ENCODE measurements at places on chromosomes 6 and 20.
A peak's percentile ranks its signal among the peaks of the same experiment; 100 is the strongest.

DNA sequence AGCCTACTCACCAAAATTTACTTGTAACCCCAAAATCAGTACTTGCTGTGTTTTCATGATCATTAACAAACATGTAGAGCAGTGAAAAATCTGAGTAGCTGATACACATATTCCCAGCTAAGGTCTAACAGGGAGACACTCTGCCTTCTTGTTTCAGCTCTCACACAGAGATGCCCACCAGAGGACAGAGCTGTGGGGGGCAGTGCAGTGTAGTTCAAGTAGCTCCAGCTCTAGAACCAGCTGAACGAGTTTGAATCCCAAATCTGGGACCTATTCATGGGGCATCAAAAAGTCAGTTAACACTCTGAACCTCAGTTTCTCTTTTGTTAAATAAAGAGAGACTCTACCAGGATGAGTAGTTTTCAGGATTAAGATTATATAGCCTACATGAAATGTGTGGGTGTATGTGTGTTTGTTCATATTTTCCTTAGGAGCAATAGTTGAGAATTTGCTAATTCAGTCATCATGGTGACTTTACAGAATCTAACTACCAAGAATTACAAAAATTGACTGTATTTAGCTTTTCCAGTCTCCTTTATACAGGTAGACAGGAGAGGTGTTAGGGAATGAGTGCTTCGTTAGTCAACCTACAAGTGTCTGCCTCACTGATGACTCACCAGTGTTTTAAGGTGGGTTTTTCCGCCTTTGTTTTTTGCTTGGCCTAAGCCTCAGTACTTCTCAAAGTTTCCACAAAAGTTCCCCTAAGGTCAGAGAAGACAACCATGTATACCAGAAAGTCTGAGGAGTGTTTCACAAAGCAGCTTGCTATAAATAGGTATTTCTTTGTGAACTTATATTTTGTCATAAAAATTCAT lies 164.0 kb upstream of the RUNX2 start:
- H3K27ac ChIP-seq, result no peak overlapping the region
- no peaks in the 10 kb centered on the region for H3K27me3 ChIP-seq
- H3K4me3 ChIP-seq, result no peak overlapping the region
- DNase-seq, result no peak
- H3K36me3 ChIP-seq, result no peaks in the 10 kb centered on the region
- H3K4me1 ChIP-seq, result no peaks in the 10 kb centered on the region

DNA sequence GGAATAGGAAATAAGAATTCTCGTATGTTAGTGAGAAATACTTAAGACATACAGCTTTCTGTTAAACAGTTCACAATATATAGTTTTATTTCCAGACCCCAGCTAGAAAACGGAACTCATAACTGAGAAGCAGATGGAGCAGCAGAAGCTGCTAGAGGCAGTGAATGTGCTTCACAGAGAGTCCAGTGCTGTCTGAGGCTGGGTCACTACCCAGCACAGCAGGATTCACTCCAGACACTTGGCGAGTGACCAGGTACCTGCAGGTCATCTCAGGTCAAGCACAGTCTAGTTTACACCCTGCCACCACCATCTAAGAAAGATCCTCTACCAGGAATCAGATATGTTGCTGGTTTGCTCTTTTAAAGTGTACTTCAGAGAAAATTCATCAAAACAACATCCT lies 243.1 kb upstream of the RAB32 start:
- H3K4me1 ChIP-seq, result no peaks in the 10 kb centered on the region
- no peaks in the 10 kb centered on the region for H3K36me3 ChIP-seq
- peak; percentile 70 for DNase-seq
- H3K4me3 ChIP-seq, result no peak overlapping the region
- no peak overlapping the region for H3K27ac ChIP-seq

DNA sequence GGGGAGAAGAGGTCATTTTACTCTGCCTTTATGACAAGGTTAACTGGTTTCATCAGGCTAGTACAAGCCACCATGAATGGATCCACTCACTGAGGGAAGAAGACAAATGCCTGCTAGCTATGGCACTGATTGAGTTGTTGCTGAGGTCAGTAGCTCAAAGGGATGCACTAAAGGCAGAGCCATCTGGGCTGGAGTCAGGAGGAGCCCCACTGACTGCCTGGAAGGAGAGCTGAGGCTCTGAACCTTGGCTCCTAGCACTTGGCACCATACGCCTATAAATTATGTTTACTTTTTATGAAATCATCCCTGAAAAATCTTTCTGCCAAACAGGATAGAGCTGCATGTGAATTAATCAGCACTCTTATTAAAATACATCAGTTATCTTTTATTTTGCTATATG lies 104.6 kb downstream of the DTD1 start:
- no peaks in the 10 kb centered on the region for H3K36me3 ChIP-seq
- DNase-seq, result no peak
- H3K4me1 ChIP-seq, result no peaks in the 10 kb centered on the region

DNA sequence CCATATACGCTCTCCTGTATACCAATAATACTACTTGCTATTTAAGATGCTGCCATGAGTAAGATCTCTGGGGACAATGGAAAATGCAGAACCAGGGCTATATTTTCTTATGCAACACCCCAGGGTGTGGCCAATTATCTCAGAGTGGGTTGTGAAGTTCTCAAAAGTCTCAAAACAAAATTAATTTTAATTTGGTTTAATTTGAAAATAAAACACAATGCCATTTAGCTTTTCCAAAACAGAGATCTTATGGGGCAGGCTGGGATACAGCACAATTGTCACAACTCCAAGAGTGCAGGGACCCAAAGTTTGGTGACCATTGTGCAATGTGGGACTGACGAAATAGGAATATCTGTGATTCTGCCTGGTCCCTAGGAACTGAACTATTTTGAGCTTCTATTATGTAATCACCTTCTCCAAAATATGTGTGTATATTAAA lies 43.1 kb downstream of the MBOAT1 start:
- DNase-seq, result peak; percentile 46
- H3K4me1 ChIP-seq, result peaks cover 10% of the 10 kb centered on the region
- no peaks in the 10 kb centered on the region for H3K36me3 ChIP-seq
- no peak overlapping the region for H3K27ac ChIP-seq
- H3K4me3 ChIP-seq, result no peak overlapping the region

DNA sequence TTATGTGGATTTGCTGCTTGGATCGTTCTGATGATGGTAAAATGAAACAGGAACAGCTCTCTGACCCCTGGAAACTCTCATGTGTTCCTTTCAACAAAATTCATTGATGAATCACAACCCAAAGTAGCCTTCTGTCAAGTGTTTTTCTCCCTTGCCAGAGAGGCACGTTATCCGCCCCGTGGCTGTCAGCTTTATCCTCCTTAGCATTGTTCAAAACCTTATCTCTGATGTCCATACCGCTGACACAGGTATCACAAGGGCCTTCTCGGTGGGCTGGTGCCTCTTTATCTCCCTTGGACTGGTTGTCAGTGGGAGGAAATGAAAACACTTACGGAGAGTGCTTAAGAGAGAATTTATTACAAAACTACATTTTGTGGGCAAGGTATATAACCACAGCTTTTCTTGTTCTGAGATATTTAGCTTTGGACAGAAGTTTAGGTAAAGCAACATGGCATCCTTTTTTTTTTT lies 84.9 kb downstream of the TIAM2 start:
- H3K4me3 ChIP-seq, result no peak overlapping the region
- H3K36me3 ChIP-seq, result no peaks in the 10 kb centered on the region
- H3K4me1 ChIP-seq, result peaks cover 10% of the 10 kb centered on the region
- no peak overlapping the region for H3K27ac ChIP-seq

- H3K36me3 ChIP-seq, result no peaks in the 10 kb centered on the region
- H3K4me3 ChIP-seq, result peak overlapping the region; percentile 66
- peaks cover 29% of the 10 kb centered on the region for H3K4me1 ChIP-seq
These were observed 987 bp upstream of the QKI start for GRCh38 chr6:163413345-163414116.

DNA sequence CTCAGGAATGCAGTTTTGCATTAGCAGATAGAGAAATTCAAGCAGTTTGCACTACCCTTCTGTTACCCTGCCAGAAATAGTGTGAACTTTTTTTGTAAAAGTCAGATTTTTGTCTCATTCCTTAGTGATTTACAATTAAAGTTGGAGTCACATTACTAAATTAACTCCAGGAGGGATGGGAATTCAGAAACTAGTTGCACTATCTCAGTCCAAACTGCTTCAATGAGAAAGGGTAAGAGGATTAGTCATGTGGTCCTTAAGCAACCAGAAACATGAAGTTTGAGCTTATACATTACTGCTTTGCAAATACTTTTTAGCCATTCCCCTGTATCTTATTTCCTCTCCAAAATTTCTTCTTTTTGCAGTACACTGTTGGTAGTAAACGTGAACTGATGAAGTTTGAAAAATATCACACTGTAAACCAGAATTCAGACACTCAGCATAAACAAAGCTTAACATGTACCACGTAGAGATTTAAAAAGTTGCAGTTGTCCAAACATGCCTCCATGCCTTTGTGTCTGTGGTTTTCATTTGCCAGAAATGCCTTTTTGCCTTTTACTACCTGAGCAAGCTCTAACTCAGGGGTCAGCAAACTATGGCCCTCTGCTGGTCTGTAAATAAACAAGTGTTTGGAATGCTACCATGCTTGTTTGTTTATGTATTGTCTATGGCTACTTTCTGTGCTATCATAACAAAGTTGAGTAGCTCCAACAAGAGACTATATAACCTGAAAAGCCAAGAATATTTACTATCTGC lies 49.7 kb downstream of the TP53INP2 start:
- no peak for DNase-seq
- H3K4me3 ChIP-seq, result no peak overlapping the region
- H3K27me3 ChIP-seq, result no peaks in the 10 kb centered on the region
- H3K4me1 ChIP-seq, result no peaks in the 10 kb centered on the region

- DNase-seq, result no peak
- H3K4me3 ChIP-seq, result no peak overlapping the region
- H3K36me3 ChIP-seq, result no peaks in the 10 kb centered on the region
- H3K27me3 ChIP-seq, result no peaks in the 10 kb centered on the region
These were observed 188.3 kb downstream of the BMP7 start for GRCh38 chr20:57078116-57078515.

DNA sequence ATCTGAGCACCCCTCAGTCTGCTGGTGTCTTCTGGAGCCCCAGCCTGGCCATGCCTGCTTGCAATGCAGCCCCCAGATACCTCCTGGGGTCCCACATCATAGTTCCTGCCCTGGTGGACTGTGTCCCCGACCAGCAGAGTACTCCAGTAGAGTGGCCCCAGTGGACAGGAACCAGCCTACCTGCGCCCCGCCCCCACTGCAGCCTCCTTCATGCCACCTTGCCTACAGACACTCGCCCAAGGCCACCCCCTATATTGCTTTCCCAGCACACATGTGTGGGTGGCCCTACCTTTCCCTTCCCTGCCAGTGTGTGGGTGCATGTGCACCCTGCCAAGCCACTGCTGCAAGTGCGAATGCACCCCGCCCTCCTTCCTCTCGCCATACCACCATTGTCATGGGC lies 204.0 kb downstream of the EDN1 start:
- H3K36me3 ChIP-seq, result no peaks in the 10 kb centered on the region
- peaks cover 12% of the 10 kb centered on the region for H3K4me1 ChIP-seq
- DNase-seq, result no peak
- no peak overlapping the region for H3K27ac ChIP-seq
- H3K4me3 ChIP-seq, result no peak overlapping the region
- no peaks in the 10 kb centered on the region for H3K27me3 ChIP-seq

- H3K36me3 ChIP-seq, result no peaks in the 10 kb centered on the region
- H3K4me1 ChIP-seq, result peaks cover 5% of the 10 kb centered on the region
- H3K27ac ChIP-seq, result no peak overlapping the region
- no peak for DNase-seq
These were observed 129.6 kb upstream of the DOK5 start for GRCh38 chr20:54345821-54346220.

GRCh38 chr6:131792091-131792496 lies 15.7 kb upstream of the ENPP1 start:
- no peak overlapping the region for H3K27ac ChIP-seq
- no peak overlapping the region for H3K4me3 ChIP-seq
- H3K27me3 ChIP-seq, result no peaks in the 10 kb centered on the region

DNA sequence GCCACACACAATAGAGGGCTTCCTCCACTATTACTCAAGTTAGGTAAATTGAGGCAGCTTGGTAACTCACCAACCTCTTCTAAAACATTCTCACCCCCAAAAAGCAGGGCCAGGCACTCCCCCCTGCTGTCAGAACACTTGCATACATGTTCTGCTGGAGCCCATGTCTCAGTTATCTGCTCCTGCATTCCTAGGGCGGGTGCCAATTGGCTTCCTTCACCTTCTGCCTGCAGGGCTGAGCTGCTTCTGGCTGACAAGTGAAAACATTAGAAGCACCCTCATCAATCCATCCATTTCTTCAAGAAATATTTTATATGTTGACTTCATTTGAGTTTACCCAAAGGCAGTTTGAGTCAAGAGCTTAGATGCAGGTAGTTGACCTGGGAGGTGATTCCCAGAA lies 4.5 kb upstream of the ENTPD6 start:
- H3K27ac ChIP-seq, result peak overlapping the region; percentile 71
- H3K27me3 ChIP-seq, result no peaks in the 10 kb centered on the region
- peak overlapping the region; percentile 1 for H3K4me3 ChIP-seq

- H3K27ac ChIP-seq, result no peak overlapping the region
- peak; percentile 20 for DNase-seq
- H3K4me3 ChIP-seq, result no peak overlapping the region
- H3K36me3 ChIP-seq, result no peaks in the 10 kb centered on the region
- H3K27me3 ChIP-seq, result no peaks in the 10 kb centered on the region
- peaks cover 30% of the 10 kb centered on the region for H3K4me1 ChIP-seq
These were observed 99.7 kb upstream of the CEP85L start for GRCh38 chr6:118751072-118751471.

GRCh38 chr6:47603227-47603626 lies 95.2 kb upstream of the ADGRF4 start:
- no peaks in the 10 kb centered on the region for H3K4me1 ChIP-seq
- no peak overlapping the region for H3K4me3 ChIP-seq
- H3K27ac ChIP-seq, result no peak overlapping the region
- no peak for DNase-seq
- no peaks in the 10 kb centered on the region for H3K27me3 ChIP-seq
- no peaks in the 10 kb centered on the region for H3K36me3 ChIP-seq

All from adrenal gland (tissue), 19 donors.